ENCODE measurements at places on chromosomes 2 and 18. TPM values are rescaled to one million over a fixed set of nuclear protein-coding genes. Genes with fewer than 3 reads are reported as not detected.

The ECEL1 gene
- total RNA-seq, result not detected

The YES1 gene
- total RNA-seq, result 47.1 TPM

The UGT1A8 gene
- total RNA-seq, result not detected

The C2orf81 gene
- 3.1 TPM for total RNA-seq

The PTH2R gene
- not detected for total RNA-seq

The FAM124B gene
- total RNA-seq, result not detected

The KCNF1 gene
- total RNA-seq, result not detected

The SERPINB11 gene
- total RNA-seq, result not detected

The CNGA3 gene
- total RNA-seq, result not detected

The EPB41L3 gene
- 89.9 TPM for total RNA-seq

All from placental epithelial cell (primary cell).